ENCODE measurements at places on chromosomes 7 and 10.

GRCh38 chr7:91249506-91250233 lies 14.6 kb upstream of the FZD1 start:
- no peak for DNase-seq

DNA sequence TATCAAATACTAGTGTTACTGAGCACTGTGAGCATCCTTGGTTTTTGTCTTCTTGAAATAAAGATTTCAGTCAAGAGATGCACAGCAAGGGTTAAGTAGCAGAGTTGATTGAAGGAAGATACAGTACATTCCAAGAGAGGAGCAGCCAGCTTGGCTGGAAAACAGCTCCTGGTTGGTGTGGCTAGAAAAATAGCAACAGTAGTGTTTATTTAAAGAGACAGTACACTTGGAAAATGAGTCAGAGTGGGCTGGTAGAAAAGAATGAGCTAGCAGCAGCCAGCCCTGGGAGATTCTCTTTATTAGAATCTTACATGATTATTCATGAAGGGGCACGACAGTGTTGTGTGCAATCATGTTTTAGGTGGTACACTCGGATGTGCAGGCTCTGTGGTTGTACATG lies 1016.4 kb upstream of the SORCS1 start:
- DNase-seq: no peak

DNA sequence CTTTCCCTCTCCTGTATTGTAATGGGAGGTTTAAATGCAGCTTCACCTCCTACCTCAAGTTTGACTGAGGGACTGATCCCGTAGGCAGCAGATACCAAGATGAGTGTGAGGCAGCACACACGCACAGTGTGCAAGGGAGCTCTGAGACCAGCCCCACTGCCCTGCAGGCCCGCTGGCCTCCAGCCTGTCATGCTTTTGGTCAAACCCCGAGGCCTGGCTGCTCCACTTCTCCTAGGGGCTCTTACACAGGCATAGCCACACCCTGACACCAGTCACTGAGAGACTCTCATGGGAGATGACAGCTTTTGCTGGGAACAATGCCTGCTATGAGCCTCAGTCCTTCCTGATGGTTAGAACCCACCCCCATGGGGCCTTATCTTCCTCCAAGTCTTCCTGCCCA lies 27.6 kb downstream of the DRGX start:
- no peak for DNase-seq

GRCh38 chr7:25262586-25262985 lies 34.3 kb upstream of the NPVF start:
- no peak for DNase-seq

- no peak for DNase-seq
Measured at GRCh38 chr10:71531485-71532446, 135.0 kb downstream of the CDH23 start.

GRCh38 chr7:132504071-132504470 lies 72.2 kb downstream of the PLXNA4 start:
- no peak for DNase-seq

- DNase-seq: no peak
Measured at GRCh38 chr7:89085580-89085979, 290.0 kb upstream of the TEX47 start.

DNA sequence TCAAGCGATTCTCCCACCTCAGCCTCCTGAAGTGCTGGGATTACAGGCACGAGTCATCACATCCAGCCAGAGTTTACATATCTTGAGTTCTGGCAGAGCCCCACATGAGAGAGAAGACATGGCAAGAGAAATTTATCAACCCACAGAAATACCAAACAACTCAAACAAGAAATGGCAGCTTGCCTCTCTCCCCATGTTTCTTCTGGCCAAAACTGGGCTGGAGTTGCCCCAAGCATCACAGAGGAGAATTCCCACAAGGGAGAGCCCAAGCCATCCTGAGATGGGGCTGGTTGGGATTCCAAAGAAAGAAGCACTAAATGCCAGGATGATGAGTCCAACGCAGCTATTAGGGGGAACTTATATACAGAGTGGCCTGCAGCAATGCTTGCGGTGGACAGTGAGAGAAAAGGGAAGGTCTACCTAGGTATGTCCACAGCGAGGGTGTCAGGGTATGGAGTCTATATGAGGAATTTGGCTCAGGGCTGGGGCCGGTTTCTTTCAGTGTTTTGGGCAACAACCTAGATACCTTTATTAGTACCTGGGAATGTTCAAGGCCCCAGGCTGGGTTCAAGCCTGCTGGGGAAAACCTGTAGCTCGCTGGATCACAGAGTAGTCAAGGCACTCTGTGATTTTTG lies 14.5 kb upstream of the PAX4 start:
- no peak for DNase-seq

GRCh38 chr7:157250605-157251228 lies 86.1 kb upstream of the DNAJB6 start:
- DNase-seq: no peak

DNA sequence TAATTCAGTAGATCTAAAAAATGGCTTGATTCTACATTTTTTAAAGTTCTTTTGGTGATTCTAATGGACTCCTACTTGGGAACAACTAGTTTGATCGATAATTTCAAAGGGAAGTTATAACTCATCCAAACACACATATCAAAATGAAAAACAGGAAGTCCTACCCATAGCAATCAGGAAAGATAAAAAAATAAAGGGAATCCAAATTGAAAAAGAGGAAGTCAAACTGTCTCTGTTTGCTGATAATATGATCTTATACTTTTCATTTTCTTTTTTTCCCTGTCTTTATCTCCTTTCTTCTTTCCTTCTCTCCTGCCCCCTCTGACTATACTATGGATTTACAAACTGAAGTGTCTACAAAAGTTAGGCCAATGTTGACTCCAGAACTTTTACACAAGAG lies 118.8 kb downstream of the IQUB start:
- DNase-seq: no peak

- DNase-seq: no peak
Measured at GRCh38 chr7:128351296-128352152, 7.8 kb upstream of the RBM28 start.

GRCh38 chr7:120856621-120857352 lies 1.2 kb downstream of the TSPAN12 start:
- no peak for DNase-seq

DNA sequence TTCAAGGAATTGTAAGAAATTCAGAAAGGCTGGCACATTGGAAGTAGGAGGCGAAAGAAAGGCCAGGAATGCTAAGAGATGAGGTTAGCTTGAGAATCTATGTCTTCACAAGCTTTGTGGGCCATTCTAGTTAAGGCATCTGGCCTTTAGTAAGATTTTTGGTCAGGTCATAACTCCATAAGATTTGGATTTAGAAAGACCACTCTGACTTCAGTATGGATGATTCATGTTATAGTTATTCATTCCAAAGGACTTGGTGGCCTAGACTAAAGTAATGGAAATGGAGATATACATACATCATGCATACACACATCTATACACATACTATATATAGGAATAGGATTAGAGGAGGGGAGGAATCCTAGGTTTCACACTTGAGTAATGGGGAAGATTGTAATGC lies 77.5 kb downstream of the SEPTIN7 start:
- DNase-seq: no peak

DNA sequence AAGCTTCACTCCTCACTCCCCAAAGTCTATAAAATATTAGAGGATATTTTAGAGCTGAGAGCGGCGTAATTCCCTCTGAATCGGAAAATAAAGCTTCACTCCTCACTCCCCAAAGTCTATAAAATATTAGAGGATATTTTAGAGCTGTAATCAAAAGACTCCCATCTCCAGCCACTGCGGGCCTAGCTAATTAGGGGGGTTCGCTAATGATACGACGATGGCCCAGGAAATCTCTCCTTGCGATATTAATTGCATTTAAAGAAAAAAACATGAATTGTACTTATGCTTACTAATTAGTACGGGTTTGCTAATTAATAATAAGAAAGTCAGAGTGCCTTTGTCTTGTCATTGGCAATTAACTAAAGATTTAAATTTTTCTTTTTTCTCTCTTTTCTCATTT lies 235.9 kb downstream of the MAD1L1 start:
- DNase-seq: no peak

DNA sequence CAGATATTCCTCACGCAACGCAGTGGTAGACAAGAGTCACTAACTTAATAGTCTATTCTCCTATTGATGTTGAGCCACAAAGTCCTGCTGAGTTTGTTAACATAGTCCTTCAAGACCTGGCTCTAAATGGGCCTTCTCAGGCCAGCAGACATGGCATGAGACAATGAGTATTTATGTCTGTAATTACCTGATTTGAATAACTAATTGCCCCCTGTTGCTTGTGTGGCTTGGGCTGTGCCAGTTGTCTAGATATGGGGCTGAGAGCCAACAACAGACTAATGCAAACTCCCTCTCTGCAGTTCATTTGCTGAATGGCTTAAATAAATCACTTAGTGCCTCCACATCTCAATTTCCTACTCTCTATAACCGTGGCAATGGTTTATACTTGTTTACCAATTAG lies 65.5 kb upstream of the VWC2 start:
- no peak for DNase-seq

DNA sequence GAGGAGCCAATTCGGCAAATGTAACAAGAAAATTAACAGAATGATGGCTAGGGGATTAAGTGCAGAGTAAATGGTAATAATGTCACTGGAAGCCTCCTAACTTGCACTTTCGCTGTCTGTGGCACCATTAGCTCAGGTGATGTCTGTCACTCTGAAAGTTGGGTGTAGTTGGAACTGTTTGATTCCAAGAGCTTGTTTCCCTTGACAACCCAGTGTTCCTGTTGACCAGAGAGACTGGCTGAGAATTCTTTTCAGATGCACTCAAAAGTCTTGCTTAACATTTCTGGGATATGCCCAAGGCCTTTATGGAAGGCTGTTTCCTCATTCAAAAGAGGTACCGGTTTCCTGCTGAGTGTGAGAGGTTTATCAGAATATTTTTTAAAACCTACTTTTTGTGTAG lies 49.6 kb downstream of the PLPP4 start:
- no peak for DNase-seq

DNA sequence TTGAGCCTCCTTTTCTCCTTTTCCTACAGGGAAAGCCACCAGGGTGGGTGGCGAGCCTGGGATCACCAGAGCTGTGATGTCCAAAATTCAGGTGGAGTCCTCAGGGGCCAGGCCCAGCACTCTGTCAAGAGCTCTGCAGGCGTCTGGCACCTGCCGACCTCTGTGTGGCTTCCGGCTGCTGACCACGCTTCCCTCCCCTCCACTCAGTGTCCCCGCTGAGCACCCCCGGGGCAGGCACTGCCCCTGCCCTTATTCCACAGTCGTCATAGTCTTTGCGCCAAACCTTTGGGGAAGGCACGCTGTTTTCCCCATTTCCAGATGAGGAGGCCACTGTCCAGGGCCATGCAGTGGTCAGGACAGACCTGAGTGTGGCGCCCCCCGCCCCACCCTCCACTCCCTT lies 7.5 kb downstream of the MTG1 start:
- DNase-seq: no peak

GRCh38 chr10:107028236-107028635 lies 136.3 kb downstream of the SORCS1 start:
- no peak for DNase-seq

DNA sequence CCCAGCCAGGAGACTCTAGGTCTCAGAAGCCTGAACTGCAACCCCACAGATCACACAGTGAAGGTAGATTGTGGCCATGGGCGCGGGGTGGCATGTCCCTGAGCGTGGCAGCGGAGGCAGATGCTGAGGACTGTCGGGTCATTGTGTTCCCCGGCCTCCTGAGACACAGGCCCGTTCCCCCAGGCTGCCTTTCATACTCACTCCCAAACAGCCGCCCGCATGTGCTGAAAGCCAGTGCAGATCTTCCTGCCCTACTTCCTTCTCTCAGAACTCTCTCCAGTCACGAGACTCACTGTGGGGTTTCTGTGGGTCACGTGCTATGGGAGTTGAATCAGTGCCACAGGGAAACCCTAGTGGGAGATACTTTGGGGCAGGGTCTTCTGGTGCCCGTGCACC lies 48.0 kb downstream of the ZNF467 start:
- no peak for DNase-seq

GRCh38 chr10:100089241-100089640 lies 7.6 kb upstream of the CPN1 start:
- DNase-seq: no peak

DNA sequence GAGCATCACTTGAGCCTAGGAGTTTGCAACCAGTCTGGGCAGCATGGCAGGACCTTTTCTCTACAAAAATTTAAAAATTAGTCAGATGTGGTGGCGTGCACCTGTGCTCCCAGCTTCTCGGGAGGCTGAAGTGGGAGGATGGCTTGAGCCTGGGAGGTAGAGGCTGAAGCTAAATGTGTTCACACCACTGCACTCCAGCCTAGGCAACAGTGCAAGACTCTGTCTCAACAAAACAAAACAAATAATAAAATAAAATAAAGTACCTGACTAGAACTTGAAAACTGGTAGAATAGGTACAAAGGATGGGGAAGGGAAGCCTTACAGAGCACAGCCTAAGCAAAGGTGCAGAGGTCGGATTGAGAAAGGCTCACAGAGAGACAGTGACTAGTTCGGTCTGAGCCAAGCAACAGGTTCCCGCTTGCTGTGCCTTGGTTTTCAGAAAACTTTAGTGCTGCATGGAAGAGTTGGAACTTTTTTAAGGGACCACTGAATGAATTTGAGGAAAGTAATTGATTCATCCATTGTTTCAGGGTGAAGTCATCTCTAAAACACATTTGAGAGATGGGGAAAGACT lies 100.1 kb upstream of the STK17A start:
- no peak for DNase-seq

- DNase-seq: no peak
Measured at GRCh38 chr7:5691606-5692005, 89.9 kb downstream of the RNF216 start.

DNA sequence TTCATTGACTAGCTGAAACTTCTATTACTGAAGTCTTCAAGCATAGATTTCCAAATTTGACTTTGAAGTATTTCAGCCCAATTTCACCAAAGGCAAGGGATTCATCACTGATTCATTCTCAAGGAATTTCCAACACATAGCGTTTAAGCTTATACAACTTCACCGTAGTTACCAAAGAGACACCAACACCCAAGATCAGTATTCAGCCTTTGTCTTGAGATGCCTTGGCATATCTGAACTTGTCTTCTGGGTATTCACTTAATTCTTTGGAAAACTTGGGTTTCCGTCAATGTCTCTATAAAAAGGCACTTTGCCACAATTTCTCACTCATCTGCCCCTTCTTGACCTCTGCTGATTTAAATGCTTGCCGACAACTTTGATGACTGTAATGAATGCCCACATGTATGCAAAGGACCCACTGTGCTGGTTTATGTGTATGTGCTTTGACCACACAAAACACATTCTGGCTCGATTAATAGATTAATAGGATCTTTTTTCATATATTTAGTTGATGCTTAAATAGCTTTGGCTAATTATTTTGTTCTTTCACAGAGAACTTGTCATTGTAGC lies 49.6 kb downstream of the TES start:
- no peak for DNase-seq
